Mesothelial cell of epicardium (in vitro differentiated cells): ENCODE measurements at places on chromosomes 11 and 22.

GRCh38 chr11:70610566-70611565 lies 212.5 kb downstream of the CTTN start:
- DNase-seq = no peak
- H3K27ac ChIP-seq = peak overlapping the region; percentile 43
- no peak overlapping the region for H3K4me3 ChIP-seq
- peaks cover 16% of the 10 kb centered on the region for H3K27me3 ChIP-seq

DNA sequence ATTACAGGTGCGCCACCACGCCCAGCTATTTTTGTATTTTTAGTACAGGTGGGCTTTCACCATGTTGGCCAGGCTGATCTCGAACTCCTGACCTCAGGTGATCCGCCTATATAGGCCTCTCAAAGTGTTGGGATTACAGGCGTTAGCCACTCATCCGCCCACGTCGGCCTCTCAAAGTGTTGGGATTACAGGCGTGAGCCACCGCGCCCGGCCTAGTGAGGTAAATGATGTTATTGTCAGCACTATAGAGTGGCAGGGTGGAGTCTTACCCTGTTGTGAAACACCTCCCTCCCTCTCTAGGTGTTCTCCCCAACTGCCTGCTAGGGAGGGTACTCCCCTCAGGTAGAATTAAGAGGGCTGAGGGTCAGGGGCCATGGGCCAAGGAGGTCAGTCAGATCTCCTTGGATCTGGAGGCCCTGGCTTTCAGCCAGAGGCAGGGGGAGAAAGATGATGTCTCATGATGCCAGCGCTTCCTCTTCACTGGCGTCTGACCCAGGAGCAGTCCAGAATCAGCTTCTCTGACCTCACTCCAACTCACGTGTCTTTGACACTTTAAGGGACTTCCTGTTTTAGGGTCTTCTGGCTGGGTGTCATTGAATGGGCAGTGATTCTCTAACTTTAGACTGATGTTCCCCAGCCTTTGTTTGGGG lies 2.0 kb downstream of the GGA1 start:
- H3K4me1 ChIP-seq = peaks cover 41% of the 10 kb centered on the region
- no peaks in the 10 kb centered on the region for H3K27me3 ChIP-seq
- peak overlapping the region; percentile 86 for H3K4me3 ChIP-seq
- DNase-seq = no peak
- peaks cover 2% of the 10 kb centered on the region for H3K36me3 ChIP-seq

GRCh38 chr11:75155570-75156422 lies 4.9 kb downstream of the SLCO2B1 start:
- no peak overlapping the region for H3K27ac ChIP-seq
- no peaks in the 10 kb centered on the region for H3K36me3 ChIP-seq
- peaks cover 5% of the 10 kb centered on the region for H3K27me3 ChIP-seq
- H3K4me3 ChIP-seq = no peak overlapping the region

GRCh38 chr22:23302171-23303002 lies 122.1 kb downstream of the BCR start:
- peak overlapping the region; percentile 57 for H3K27ac ChIP-seq
- no peaks in the 10 kb centered on the region for H3K27me3 ChIP-seq
- H3K4me1 ChIP-seq = peaks cover 14% of the 10 kb centered on the region
- peaks cover 27% of the 10 kb centered on the region for H3K36me3 ChIP-seq
- DNase-seq = no peak
- no peak overlapping the region for H3K4me3 ChIP-seq

DNA sequence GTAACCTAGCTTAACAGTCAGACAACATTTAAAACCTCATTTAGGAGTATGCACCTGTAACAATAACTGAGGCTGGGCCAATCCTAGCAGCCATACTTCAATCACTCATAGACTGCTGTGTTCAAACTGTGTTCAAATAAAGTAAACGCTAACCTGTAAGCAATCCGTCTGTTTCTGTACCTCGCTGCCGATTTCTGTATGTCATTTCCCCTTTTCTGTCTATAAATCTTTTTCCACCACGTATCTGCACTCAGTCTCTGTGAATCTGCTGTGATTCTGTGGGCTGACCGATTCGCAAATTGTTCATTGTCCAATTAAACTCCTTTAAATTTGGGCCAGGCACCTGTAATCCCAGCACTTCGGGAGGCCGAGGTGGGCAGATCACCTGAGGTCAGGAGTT lies 12.3 kb downstream of the APOBEC3H start:
- no peaks in the 10 kb centered on the region for H3K27me3 ChIP-seq
- H3K4me1 ChIP-seq = peaks cover 22% of the 10 kb centered on the region
- no peak overlapping the region for H3K27ac ChIP-seq
- no peak overlapping the region for H3K4me3 ChIP-seq
- H3K36me3 ChIP-seq = no peaks in the 10 kb centered on the region
- DNase-seq = no peak

DNA sequence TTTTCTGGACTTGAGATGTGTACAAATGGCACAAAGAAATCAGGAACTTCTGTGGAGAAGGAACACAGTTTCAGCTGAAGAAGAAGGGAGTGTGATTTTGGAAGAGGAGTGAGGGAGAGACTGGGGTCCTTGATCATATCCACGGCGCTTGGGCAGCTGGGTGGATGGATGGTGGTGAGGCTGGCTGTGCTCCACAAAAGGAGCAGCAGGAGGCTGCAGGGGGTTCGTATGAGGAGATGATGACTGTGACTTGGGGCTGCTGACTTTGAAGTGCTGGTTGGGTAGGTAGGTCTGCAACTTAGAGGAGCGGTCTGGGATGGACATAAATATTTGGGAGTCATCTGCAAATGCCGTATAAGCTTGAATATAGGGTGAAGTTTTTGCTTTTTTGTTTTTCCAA lies 1.3 kb upstream of the DCHS1 start:
- DNase-seq = no peak
- peaks cover 18% of the 10 kb centered on the region for H3K27me3 ChIP-seq
- H3K36me3 ChIP-seq = no peaks in the 10 kb centered on the region
- peak overlapping the region; percentile 76 for H3K4me3 ChIP-seq
- peak overlapping the region; percentile 83 for H3K27ac ChIP-seq

- H3K27me3 ChIP-seq = no peaks in the 10 kb centered on the region
- no peaks in the 10 kb centered on the region for H3K4me1 ChIP-seq
- no peak for DNase-seq
- H3K36me3 ChIP-seq = peaks cover 3% of the 10 kb centered on the region
- H3K4me3 ChIP-seq = no peak overlapping the region
- H3K27ac ChIP-seq = no peak overlapping the region
These were observed 122.2 kb upstream of the PDGFD start for GRCh38 chr11:104286129-104286528.

GRCh38 chr11:77205467-77206263 lies 77.6 kb downstream of the MYO7A start:
- H3K27me3 ChIP-seq = no peaks in the 10 kb centered on the region
- no peak for DNase-seq
- no peak overlapping the region for H3K4me3 ChIP-seq
- peaks cover 5% of the 10 kb centered on the region for H3K4me1 ChIP-seq

DNA sequence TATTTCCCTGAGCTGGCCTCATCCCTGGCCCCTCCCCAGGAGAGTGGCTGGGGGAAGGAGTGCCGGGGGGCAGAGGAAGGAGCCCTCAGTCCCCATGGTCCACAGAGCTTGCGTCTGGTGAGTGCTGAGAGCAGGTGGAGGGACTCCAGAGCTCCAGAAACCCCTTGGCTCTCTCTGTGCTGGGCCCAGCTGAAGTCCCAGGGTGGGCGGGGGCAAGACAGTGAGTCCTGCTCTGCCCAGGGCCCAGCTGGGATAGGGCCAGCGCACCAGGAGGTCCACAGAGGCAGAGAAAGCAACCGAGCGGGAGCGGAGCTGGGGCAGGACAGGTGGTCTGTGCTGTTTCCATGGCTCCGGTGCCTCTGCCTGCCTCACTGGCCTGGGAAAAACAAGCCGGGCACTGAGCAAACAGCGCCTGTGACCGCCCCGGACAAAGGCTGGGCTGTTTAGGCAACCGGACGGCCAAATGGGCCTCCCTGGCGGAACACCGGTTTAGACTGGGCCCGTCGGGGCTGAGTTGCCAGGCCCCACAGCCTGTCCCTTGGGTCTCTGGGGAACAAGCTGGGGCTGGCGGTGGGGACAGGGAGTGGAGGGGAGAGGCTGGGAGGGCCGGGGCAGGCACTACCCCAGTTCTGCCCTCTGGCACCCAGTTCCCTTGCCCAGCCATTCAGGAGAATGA lies 34.1 kb upstream of the WNT7B start:
- H3K36me3 ChIP-seq = peaks cover 2% of the 10 kb centered on the region
- no peaks in the 10 kb centered on the region for H3K27me3 ChIP-seq
- no peak for DNase-seq

GRCh38 chr11:4607096-4607495 lies 935 bp downstream of the TRIM68 start:
- peak overlapping the region; percentile 89 for H3K4me3 ChIP-seq
- peaks cover 17% of the 10 kb centered on the region for H3K36me3 ChIP-seq
- H3K27ac ChIP-seq = peak overlapping the region; percentile 95

GRCh38 chr11:134522782-134523570 lies 110.9 kb upstream of the B3GAT1 start:
- H3K27ac ChIP-seq = no peak overlapping the region
- no peak overlapping the region for H3K4me3 ChIP-seq
- no peaks in the 10 kb centered on the region for H3K4me1 ChIP-seq
- H3K27me3 ChIP-seq = no peaks in the 10 kb centered on the region

DNA sequence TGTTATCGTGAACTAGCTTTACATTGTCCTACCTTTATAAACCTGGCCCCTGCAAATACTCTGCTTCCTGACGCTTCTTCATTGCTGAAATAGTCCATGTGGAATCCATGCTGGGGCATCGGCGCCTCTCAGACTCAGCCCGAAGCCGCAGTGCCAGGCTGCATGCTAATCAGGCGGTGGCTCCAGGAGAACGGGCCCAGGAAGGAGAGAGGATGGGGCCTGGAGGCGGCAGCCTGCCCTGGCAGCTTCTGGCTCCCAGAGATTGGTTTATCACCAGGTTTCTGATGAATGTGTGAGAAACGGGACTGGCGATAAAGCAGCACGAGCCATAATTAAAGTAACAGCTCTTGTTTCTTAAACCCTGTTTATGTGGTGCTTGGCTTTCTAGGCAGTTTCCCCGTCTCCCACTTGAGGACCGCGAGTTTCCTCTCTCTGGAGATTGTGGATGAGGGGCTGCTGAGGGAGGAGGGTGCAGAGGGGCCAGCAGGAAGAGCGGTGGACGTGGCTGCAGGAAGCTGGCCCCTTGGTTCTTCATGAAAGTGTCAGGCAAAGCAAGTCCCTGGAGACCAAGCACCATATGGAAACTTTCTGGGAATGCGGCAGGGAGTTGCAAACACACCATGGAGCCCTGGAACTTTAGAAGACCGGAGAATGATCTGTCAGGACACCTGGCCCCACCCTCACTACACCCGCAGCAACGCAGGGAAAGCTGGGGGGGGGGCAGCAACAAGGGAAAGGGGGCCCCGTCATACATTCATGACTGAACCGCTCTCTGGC lies 93.4 kb downstream of the NTM start:
- peaks cover 17% of the 10 kb centered on the region for H3K4me1 ChIP-seq
- peak overlapping the region; percentile 15 for H3K4me3 ChIP-seq
- peaks cover 26% of the 10 kb centered on the region for H3K27me3 ChIP-seq
- H3K27ac ChIP-seq = no peak overlapping the region

DNA sequence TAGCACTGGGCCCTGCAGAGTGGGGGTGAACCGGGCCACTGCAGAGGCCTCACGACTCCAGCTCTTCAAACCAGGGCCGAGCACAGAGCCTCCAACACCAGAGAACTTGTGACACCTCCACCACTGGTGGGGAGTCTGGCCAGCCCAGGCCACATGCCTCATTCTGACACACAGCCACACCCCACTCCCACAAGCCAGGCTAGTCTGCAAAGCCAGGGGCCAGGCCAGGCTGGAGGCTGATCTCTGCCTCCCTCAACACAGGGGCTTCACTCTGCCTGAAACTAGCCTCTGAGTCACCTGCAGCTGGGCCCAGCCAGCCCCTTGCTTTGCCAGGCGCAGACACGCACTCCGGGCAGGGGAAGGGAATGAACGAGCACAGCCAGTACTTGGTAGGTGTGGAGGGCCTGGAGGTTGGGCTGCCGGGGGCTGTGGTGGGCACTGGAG lies 102.9 kb downstream of the MED15 start:
- DNase-seq = no peak
- no peaks in the 10 kb centered on the region for H3K27me3 ChIP-seq
- no peaks in the 10 kb centered on the region for H3K36me3 ChIP-seq
- no peak overlapping the region for H3K4me3 ChIP-seq
- H3K27ac ChIP-seq = no peak overlapping the region

GRCh38 chr11:12835286-12835685 lies 161.1 kb downstream of the TEAD1 start:
- no peaks in the 10 kb centered on the region for H3K27me3 ChIP-seq
- H3K4me3 ChIP-seq = no peak overlapping the region
- peaks cover 41% of the 10 kb centered on the region for H3K4me1 ChIP-seq
- H3K27ac ChIP-seq = no peak overlapping the region

- peak; percentile 47 for DNase-seq
- peaks cover 11% of the 10 kb centered on the region for H3K4me1 ChIP-seq
- peaks cover 20% of the 10 kb centered on the region for H3K27me3 ChIP-seq
- H3K36me3 ChIP-seq = no peaks in the 10 kb centered on the region
- H3K27ac ChIP-seq = peak overlapping the region; percentile 80
These were observed 816 bp upstream of the PLEKHA7 start for GRCh38 chr11:17014833-17015626.

DNA sequence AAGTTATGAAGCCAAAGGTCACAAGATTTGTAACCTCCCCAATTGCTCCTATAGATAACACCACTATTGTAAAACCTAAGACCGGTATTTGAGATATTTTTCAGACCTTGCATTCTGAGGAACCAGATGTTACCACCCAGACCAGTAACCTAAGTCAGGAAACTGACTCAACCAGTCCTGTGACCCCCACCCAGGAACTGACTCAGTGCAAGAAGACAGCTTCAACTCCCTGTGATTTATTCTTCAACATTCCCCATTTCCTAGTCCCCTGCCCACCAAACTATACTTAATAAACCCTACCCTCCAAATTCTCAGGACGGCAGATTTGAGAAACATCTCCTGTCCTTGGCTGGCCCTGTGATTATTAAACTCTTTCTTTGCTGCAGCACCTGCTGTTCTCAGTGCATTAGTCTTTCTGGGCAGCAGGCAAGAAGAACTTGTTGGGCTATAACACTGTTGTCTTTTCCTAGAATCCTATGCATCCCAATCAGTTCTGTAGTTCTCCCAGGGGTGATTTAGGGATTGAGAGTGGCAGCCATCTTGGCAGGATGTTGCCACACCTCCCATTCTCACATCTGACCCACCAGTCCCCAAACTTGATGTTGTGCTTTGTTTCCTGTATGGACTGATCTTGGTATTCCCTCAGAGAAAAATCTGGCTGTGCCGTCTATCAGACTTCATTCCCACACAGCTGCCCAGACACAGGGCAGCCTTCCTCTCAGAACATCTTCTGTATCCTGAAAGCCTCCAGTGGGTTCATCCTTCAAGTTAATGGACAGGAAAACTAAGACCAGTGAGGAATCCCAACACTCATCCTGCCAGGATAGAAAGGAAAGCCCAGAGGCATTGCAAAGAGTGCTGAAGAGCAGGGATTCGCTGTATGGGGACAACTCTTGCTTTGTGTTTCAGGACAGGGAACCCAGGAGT lies 104.0 kb downstream of the PDE2A start:
- no peaks in the 10 kb centered on the region for H3K27me3 ChIP-seq
- no peak for DNase-seq
- H3K36me3 ChIP-seq = no peaks in the 10 kb centered on the region
- H3K27ac ChIP-seq = peak overlapping the region; percentile 14
- no peak overlapping the region for H3K4me3 ChIP-seq

- H3K27me3 ChIP-seq = no peaks in the 10 kb centered on the region
- no peak for DNase-seq
- no peaks in the 10 kb centered on the region for H3K36me3 ChIP-seq
- H3K4me3 ChIP-seq = no peak overlapping the region
- no peak overlapping the region for H3K27ac ChIP-seq
These were observed 657.8 kb upstream of the B3GAT1 start for GRCh38 chr11:135069890-135070289.

GRCh38 chr22:50314081-50314454 lies 6.6 kb upstream of the PLXNB2 start:
- no peaks in the 10 kb centered on the region for H3K27me3 ChIP-seq
- peaks cover 5% of the 10 kb centered on the region for H3K4me1 ChIP-seq
- peaks cover 3% of the 10 kb centered on the region for H3K36me3 ChIP-seq
- no peak for DNase-seq
- H3K27ac ChIP-seq = no peak overlapping the region
- no peak overlapping the region for H3K4me3 ChIP-seq
